SK-N-SH treated with all-trans-retinoic acid at 6 μM for 48 hours (cell line): ENCODE measurements at places on chromosomes 6 and 20.

GRCh38 chr20:33606118-33606771 lies 55.9 kb upstream of the C20orf144 start:
- ATAC-seq, result no peak

- ATAC-seq, result no peak
These were observed 53.4 kb upstream of the TBXT start for GRCh38 chr6:166221040-166221439.

DNA sequence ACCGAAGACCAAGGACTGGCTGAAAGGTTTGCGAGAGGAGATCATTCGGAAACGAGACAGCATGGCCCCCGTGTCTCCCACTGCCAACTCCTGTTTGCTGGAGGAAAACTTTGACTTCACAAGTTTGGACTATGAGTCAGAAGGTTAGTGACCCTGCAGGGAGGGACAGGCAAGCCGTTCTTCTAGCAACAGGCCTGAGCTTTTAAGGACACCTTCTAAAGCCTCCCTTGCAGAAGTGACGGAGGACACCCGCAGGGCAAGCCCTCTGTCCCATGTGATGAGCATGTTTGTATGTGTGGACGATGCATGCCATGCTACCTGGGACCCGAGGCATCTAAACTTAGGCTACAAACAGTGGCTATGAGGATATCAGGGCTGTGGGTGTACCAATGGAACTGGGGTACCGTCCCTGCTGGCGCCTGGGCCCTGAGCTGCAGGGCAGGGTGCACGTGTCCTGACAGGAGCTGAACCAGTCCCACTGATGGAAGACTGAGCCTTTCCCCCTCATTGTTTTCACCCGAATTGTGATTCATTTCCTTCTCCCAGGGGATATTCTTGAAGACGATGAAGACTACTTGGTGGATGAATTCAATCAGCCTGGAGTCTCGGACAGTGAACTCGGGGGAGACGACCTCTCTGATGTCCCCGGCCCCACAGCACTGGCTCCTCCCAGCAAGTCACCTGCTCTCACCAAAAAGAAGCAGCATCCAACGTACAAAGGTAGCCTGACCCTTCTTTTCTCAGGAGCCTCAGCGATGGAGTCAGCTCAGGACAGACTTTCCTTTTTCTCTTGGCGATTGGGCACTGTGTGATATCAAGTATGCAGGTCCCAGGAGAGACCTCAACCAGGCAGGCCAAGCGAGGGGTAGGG lies 84.4 kb downstream of the SERAC1 start:
- no peak for ATAC-seq

DNA sequence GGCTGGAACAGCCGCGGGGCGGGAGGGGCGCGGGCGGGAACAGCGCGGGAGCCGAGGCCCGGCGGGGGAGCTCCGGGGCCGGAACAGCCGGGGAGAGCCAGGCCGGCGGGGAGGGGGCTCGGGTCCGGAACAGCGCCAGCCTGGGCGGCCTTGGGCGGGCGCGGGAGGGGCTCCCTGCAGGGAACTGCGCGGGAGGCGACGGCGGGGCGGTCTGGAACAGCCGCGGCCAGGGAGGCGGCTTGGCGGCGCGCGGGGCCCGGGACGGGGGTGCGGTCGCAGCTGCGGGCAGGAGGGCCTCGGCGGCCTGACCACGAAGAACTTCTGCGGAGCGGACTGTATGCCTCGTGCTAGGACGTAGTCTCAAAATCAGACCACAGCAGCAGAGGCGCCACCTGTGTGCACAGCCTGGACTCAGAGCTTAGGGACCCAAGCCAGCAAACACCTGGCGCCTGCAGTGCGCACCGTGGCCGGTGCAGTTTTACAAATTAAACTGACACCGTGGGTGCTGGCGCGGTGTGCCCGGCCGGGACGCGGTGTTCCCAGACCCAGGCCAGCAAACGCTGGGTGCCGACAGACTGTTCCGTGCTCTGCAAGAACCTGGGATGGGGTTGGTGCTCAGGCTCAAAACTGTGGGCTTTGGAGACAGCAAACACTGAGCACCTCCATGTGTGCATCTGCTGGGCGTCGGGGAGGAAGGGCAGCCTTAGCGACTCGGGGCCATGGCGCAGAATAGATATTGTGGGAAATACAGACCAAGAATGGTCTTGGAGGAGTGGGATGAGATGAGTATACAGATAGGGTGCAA lies 572 bp downstream of the ZNF341 start:
- peak; percentile 64 for ATAC-seq

DNA sequence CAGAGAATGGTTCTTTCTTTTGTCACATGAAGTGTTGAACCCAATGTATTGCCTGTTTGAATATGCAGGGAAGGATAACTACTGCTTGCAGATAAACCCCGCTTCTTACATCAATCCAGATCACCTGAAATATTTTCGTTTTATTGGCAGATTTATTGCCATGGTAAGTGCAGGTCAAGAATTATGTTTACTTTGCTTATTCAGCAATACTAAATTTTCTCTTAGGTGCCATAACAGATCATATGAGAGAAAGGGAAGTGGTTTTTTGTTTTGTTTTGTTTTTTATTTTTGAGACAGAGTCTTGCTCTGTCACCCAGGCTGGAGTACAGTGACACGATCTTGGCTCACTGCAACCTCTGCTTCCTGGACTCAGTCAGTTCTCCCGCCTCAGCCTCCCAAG lies 36.6 kb upstream of the DYNLRB1 start:
- ATAC-seq, result no peak

GRCh38 chr20:63833776-63834490 lies 2.9 kb upstream of the ZBTB46 start:
- ATAC-seq, result no peak

DNA sequence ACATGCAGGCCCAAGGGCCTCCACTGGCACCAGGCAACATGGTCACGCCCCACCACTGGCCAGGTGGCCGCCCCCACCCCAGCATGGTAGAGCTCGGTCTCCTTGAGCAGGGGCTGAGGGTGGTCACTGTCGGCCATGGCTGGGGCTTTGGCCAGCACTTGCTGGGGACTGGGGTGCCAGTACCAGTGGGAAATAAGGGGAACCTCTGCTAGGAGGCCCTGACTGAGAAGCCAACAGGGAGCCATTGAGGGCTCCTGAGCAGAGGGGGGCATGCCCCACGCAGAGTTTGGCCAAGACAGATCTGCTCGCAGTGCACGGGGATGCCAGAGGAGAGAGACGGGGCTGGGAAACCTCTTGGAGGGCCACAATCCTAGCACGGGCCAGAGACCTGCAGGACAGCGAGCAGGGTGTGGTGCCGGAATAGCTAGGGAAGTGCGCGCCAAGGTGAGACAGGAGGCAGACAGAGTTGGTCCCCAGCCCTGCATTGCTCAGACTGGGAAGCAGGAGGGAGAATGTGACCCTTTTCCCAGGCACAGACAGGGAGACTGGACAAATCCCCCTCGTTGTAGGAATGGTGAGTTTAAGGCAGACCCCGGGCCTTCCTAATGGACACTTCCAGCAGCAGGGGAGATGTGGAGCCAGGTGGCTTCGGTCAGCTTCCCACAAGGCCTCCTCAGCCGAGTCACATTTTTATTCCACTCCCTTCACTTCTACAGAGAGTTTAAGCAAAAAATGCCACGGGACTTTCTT lies 179.0 kb upstream of the CST7 start:
- ATAC-seq, result no peak

- ATAC-seq, result no peak
These were observed 71.3 kb downstream of the MKKS start for GRCh38 chr20:10362674-10363073.

GRCh38 chr6:157049133-157049532 lies 272.0 kb downstream of the ARID1B start:
- ATAC-seq, result no peak

DNA sequence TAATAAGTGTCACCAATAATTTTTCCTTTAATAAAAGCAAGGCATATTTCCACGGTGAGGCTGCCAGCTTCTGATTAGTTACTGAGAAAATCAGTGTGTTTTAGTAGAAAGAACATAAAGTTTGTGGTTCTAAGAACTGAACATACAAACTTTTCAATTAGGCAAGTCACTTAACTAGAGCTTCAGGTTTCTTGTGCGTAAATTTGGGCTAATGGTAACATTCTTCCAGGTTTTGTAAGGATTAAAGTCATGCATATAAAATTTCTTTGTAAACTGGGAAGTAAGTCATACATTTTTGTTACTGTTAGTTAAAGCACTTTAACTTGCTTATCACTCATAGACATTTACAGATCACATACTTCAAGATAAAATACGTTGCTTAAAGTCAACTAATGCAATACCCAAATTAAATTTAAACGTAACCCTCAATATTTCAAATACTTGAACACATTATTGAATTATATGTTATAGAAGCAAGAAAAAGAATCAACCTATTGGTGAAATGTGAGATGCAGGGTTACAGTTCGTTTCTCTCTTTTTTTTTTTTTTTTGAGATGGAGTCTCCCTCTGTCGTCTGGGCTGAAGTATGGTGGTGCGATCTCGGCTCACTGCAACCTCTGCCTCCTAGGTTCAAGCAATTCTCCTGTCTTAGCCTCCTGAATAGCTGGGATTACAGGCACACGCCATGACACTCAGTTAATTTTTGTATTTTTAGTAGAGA lies 327.3 kb upstream of the NOX3 start:
- peak; percentile 80 for ATAC-seq

DNA sequence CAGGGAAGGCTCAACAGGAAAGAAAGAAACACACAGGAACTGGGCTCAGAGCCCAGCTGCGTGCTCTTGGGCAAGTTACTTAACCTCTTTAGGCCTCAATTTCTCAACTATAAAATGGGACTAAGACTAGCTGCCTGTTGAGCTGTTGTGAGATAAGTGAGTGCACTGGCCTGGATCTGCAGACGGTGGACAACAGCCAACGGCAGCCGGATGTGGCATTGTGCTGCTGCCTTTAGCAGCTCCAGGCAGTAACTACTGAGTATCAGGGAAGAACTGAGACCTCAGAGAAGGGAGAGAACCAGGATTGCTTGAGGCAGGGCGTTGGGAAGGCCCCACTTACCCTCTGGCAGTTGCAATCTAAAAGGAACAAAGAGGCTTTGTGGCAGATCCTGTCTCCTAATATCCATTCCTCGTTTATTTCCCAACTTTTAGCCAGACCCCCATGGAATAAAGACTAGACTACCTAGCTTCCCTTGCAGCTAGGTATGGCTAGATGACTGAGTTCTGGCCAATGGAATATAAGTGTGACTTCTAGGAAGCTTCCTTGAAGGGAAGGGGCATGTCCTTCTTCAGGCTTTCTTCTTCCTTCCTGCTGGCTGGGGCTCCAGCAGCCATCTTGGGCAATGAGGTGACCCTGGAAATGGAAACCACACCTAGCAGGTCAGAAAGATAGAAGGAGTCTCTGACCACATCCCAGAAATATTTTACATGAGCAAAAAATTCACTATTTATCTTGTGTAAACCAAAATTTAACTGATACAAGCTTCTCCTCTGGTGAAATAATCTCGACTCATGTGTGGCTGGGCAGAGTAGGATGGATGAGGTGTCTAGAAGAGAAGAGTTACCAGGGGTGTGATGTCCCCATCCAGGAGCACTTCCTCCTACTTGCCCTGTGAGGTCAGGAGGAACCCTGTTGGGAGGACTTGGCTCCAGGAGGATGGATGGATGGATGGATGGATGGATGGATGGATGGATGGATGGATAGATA lies 67.6 kb downstream of the MRPL14 start:
- no peak for ATAC-seq

DNA sequence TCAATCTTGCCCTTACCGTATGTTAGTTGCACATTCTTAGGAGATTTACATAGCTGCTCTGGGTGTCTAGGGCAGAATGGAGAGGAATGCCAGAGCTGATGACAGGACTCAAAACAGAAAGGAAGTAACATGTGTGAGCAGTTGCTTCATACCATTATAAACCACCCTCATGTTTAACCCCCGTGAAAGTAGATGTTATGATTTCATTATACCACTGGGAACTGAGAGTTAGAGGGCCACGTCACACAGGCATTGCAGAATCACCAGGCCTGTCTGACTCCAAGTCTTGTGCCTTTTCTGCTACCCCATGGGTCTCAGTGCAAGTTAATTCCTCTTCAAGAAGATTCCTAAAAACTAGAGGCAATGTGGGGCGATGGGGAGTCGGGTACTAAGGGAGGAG lies 23.5 kb upstream of the SIM1 start:
- peak; percentile 35; the same call in 1 of the 3 replicates for ATAC-seq

GRCh38 chr6:167748458-167749379 lies 78.0 kb upstream of the AFDN start:
- ATAC-seq, result no peak

DNA sequence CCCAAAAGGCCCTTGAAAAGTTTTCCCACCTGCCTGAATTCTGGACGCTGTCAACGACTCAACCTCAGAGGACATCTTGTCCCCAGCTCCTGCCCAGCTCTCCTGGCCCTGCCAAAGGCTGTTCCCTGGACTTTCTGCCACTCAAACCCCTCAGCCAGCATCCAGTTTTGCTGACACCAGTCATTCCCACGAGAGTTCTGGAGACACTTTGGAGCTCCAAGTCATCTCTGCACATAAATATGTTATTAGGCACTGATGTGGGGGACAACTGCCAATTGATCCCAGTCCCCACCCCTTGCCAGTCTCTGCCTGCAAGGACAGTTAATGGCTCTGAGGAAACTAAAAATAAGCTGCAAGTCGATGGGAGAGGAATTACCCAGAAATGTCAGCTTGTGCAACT lies 38.9 kb upstream of the KCNB1 start:
- ATAC-seq, result no peak

DNA sequence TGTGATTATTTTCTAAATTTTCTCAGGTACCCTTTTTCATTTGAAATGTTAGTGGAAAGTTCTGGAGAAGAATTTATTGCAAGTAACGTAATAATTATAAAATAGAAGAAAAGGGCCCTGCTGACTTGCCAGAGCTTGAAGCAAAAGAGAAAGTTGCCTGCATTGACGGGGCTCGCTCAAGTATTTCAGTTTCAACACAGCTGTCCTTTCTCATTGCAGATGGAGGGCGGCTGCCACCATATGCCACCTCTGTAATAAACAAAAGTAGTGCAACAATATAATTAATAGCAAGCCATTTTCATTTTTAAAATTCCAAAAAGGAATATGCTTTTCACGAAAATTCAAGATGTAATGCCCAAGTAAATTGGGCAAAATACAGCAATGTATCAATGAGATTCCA lies 246.2 kb downstream of the PACRG start:
- no peak for ATAC-seq

GRCh38 chr20:63064310-63064709 lies 57.5 kb upstream of the BHLHE23 start:
- no peak for ATAC-seq

- no peak for ATAC-seq
These were observed 126.4 kb downstream of the OPRM1 start for GRCh38 chr6:154165478-154165877.

- peak; percentile 74 for ATAC-seq
These were observed 42.8 kb downstream of the HLA-DPB1 start for GRCh38 chr6:33118525-33119123.
